ENCODE measurements at places on chromosomes 4 and X.
A peak's percentile ranks its signal among the peaks of the same experiment; 100 is the strongest.

DNA sequence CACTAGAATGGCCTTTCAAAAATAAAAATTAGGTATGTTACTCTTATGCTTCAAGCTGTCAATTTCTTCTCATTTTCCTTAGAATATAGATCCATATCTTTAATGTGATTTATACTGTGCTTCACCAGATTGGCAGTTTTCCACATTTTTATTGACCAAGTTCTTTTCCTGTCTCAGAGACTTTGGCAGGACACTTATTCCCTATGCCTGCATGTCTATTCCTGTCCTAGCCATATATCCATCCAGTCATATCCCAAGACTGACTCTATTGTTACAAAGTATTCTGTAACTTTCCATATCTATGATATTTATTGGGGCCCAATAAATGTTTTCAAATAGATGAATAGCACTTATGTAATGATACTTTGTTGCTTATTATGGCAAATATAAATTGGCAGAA lies 450.7 kb downstream of the GASK1B start:
- no peak for DNase-seq

- DNase-seq: no peak
These were observed 1018.8 kb upstream of the HS3ST1 start for GRCh38 chr4:12447451-12447850.

DNA sequence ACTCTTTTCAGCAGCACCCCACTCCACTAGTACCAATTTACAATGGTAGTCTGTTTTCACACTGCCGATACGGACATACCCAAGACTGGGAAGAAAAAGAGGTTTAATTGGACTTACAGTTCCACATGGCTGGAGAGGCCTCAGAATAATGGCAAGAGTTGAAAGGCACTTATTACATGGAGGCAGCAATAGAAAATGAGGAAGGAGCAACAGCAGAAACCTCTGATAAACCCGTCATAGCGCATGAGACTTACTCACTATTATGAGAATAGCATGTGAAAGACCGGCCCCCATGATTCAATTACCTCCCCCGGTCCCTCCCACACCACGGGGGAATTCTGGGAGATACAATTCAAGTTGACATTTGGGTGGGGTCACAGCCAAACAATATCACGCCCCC lies 34.1 kb upstream of the MAGEA4 start:
- no peak for DNase-seq

DNA sequence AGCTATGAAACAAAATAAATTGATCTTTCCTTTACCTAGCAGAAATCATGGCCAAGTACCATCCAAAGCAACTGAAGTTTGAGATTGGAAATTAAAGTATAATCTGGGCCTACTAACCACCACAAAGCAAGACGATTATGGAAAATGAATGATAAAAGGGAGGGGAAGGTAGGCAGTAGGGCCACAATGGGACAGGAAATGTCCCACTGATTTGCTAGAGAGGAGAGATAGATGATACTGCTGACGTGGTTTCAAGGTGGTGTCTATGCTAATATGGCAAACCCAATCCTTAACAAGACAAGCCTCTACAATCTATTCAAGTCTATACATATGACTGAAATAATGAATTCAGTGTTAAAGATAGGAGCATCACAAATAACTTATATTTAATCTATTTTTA lies 6.1 kb downstream of the TMPRSS11F start:
- DNase-seq: no peak

DNA sequence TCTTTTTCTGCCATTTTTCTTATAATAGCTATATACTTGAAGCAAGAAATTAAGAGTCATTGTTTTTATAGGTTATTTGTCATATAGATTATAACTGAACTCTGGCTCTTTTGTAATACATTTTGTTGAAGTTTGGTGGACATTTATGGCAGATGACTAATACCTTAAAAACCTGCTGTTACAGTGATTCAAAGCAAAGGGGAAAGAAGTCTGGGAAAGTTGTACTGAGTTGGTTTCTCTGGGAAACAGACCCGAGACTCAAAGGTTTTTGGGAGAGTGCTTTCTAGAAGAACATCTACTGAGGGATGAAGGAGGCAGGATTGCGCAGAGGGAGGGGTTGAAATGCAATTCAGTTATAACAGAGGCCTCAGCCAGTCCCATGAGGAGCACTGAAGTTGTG lies 35.9 kb downstream of the NAP1L5 start:
- no peak for DNase-seq

- no peak for DNase-seq
These were observed 28.5 kb upstream of the TEX13C start for GRCh38 chrX:125291124-125291523.

- no peak for DNase-seq
These were observed 51.9 kb downstream of the GSPT2 start for GRCh38 chrX:51795136-51795535.

DNA sequence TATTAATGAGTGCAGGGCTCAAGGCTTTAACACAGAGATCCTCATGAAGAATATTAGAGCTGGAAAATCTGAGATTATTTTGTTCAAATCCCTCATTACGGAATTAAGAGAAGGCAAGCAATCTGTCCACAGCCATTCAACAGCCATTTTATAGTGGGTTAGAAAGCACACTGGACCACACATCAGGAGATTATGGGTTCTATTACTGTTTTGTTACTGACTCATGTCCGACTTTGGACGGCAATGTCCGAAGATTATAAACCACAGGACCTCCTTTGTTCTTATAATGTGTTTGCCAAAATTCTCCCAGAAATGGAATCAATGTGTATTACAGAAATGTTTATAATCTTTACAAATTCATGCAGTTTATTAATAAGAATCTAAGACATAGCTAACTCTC lies 8.1 kb downstream of the LAMTOR3 start:
- no peak for DNase-seq

DNA sequence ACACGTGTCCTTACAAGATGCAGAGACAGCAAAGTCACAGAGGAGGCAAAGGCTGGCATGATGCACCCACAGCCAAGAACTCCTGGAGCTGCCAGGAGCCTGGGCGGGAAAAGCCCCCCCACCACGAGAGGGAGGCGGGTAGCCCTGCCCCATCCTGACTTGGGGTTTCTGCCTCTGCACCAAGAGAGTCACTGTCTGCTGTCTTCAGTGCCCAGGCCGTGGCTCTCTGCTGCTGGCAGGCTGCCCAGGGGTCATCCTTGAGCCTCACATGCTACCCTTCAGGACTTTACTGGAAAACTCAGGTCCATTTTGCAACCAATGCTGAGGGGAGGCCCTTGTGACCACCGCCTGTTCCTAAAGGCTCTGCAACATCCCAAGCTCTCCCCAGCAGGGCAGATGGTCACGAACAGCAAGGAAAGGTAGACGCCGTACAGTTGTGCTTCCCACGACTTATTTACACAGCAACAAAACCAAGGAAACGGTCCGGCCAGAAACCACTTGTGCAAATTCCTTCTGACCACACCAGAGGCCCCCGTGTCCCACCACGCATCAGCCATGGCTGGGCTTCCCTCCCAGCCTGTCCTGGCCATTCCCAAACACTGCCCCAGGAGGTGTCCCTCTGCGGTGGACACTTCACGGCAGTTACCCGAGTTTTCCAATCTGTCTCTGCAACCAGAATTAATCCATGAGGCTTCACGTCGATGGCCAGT lies 56.9 kb downstream of the ACOX3 start:
- peak; percentile 60 for DNase-seq

DNA sequence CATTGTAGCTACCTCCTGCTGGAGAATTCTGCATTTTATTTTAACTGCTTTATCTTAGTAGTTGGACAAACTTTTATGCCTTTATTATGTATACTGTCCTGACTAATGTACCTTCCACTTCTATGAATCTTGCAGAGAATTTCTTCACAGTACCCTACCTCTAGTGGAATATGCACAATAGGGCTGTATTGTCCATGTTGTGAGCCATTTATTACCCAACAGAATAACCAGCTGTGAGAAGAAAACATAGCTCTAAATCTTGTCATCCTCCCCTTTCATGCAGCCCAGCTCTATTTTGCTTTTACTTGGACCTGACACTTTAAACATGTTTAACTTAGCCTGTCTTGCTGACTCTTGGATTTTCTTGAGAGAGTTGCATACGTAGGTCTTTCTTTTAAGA lies 56.2 kb downstream of the MCUB start:
- DNase-seq: no peak

- DNase-seq: no peak
These were observed 3.3 kb downstream of the PGRMC2 start for GRCh38 chr4:128284317-128284716.

DNA sequence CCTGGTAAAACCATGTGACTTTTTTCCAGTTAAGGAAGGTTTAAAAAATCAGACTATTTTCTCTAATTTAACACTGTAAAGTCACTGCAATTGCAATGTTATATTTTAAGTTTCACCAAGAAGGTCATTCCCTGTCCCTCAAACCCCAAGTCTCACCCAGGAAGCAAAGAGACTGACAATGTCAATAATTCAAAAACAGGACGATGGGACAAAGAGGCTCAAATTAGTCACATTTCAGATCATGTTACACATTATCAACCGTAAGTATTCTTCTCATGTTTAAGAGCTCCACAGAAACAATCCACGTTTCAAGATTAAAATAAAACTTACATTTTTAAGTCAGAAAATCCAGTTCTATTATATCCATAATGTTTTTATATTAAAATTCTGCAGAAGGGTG lies 13.2 kb downstream of the SHISA3 start:
- no peak for DNase-seq

- DNase-seq: peak; percentile 79
These were observed 35.2 kb downstream of the SEPTIN11 start for GRCh38 chr4:76984788-76985211.

- no peak for DNase-seq
These were observed 153.5 kb downstream of the SLC7A11 start for GRCh38 chr4:138088449-138089208.

GRCh38 chr4:171812665-171813525 lies at the start of gene GALNTL6:
Gene GALNTL6 (plus strand): TSS chr4:171813404.
- peak; percentile 15 for DNase-seq

- DNase-seq: no peak
These were observed 87.3 kb downstream of the SCD5 start for GRCh38 chr4:82711158-82711785.

- no peak for DNase-seq
These were observed 48.4 kb downstream of the ARHGAP10 start for GRCh38 chr4:147780137-147780777.

DNA sequence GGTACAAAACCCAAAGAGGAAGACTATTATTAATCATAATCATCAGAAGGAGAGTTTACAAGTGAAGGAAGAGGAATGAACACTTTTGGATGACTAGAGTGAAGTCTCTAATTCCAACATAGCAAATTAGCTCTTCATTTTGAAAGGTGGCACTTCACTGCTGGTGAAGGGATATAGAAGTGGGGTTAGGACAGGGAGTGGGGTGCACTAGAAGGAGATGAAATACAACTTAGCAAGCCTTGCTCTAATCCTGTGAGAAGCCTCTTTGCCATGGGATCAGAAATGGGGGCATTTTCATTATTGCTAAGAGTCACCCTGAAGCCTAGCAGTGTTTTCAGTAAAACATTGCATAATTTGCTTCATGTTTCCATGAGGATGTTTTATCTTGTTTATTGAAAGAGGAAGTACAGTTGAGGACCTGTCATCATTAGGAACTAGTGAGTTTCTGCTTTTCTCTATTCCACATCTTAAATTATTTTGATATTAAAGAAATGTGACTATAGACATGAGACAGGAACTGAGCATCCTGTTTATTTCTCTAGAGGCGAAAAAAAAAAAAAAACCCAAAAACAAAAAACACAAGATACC lies 9.3 kb upstream of the GRPR start:
- DNase-seq: no peak

DNA sequence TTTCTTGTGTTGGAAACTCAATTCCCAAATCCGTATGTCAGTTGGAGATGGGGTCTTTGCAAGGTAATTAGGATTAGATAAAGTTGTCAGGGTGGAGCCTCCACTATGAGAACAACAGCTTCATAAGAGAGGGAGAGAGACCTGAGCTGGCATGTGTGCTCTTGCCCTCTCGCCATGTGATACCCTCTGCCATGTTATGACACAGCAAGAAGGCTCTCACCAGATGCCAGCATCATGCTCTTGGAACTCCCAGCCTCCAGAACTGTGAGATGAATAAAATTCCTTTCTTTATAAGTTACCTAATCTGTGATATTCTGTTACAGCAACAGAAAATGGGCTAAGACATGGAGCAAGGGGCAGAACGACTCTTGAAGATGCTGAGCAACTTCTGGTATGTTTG lies 201.9 kb upstream of the BOD1L1 start:
- DNase-seq: no peak

- no peak for DNase-seq
These were observed 385.8 kb downstream of the PPARGC1A start for GRCh38 chr4:23504083-23504482.

DNA sequence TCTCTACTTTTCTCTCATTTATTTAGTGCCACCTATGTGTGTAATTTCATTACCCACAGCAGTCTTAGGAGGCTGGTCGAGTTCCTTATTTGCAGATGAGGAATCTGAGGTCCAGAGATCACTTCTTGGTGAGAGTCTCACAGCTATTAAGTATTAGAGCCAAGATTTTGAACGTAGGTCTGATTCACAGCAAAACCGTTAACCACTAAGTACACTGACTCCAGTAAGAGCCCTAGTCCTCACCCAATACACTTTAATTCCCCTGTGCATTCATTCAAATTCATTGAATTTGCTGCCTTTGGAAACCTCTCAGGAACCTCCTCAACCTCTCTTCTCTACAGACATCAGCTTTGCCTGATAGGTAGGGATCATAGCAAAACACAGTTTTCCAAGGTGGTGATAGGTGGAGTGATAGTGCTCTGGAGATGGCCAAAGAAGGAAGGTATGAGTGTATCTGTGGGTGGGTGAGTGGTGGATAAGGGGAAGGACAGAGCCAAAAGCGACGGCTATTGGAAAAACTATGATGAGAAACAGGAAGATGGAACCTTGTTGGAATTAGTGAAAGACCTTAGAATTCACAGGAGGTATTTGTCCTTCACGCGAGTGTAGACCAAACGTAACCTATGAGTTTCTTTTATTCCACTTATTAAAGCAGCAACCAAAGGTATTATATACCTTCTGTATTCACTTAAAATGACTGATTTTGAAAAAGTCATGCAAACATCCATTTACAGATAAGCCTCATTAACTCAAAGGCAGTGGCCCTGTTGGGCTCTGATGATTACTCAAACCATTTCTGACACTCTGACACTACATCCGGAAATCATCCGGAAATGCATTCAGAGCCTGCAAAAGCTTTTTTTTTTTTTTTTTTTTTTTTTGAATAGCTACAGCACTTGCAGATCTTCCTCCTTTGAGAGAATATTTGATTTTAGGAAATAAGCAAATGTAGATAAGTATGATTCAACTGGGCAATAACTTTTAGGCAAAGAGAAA lies 6.3 kb downstream of the FMR1 start:
- no peak for DNase-seq

DNA sequence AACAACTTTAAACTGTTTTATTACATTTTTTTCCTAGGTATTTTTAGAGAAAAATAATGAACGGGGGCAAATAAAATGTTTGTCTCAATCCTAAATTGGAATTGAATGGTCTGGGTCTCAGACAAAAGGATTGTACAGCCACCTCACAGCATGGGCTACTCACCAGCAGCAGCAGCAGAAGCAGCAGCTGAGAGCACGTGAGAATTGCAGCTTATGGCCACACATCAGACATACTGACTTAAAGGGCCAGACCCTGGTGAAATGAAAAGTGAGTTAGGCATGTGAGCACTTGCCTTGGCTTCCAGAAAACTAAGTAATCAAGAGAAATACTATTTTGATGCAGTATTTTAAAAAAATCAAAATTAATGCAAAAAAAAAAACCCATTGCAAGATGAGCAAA lies 56.6 kb downstream of the AASDH start:
- no peak for DNase-seq

- no peak for DNase-seq
These were observed 82.7 kb upstream of the FGF13 start for GRCh38 chrX:138794246-138794645.

- no peak for DNase-seq
These were observed 1517.6 kb downstream of the STIM2 start for GRCh38 chr4:28378109-28378830.

All from psoas muscle (tissue), 8 donors.